ENCODE measurements at places on chromosomes 7 and 10. TPM values are rescaled to one million over a fixed set of nuclear protein-coding genes. Genes with fewer than 3 reads are reported as not detected.

DNA sequence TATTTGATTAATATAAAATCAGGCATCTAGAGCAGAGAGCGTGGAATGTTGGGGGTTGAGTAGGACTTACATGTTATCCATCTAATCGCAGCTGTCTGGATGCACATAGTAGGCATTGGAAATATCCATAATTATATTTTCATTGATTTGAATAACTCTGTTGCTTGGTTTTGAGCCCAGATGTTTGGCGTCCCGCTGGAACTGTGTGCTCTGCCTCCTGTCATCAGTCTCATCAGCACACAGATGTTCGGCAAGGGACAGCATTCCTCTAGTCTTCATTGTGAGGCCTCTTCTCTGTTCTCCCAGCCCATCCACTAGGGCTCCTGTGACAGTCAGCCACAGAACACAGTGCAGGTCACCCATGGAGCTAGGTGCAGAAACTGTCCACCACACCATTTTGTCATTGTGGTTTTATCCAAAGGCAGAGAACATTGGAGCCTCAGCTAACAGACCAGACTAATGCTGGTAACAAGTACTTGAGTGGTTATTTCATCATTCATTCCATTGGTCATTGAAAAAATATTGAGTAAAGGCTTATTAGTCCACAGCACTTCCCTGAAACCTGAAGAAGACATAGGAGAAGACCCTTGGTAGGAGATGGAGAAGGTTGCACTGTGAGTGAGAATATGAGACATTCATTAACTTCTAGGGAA lies 927.4 kb downstream of the LRMDA start:
- DNase-seq = no peak

DNA sequence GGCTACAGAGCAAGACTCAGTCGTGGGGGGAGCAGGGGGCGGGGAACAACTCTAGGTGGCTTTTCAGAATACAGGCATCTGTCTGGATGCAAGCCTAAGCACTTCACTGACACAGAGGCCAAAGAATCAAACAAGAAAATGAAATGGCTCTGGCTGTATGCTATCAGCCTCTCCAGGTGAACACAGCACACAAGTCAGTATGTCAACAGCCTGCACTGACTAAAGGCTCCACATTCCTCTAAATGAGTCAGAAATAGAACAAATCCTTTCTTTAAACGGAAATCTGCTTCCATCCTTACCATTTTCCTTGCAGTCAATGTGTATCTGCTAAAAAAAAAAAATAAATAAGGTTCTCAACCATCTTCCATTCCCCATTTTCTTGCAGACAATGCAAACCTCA lies 88.3 kb downstream of the ARMH3 start:
- no peak for DNase-seq

TCF7L2 gene
- total RNA-seq = 5.0 TPM

- no peak for DNase-seq
Measured at GRCh38 chr7:98167653-98168052, 43.6 kb upstream of the BHLHA15 start.

OR13A1 gene
- 0.44 TPM for total RNA-seq

GRCh38 chr7:47361746-47362215 lies 220.1 kb downstream of the TNS3 start:
- DNase-seq = no peak

IQUB gene
- 0.98 TPM for total RNA-seq

GRCh38 chr10:90817128-90817889 lies 40.5 kb downstream of the HTR7 start:
- no peak for DNase-seq

TSPAN15 gene
- 49.8 TPM for total RNA-seq

DNA sequence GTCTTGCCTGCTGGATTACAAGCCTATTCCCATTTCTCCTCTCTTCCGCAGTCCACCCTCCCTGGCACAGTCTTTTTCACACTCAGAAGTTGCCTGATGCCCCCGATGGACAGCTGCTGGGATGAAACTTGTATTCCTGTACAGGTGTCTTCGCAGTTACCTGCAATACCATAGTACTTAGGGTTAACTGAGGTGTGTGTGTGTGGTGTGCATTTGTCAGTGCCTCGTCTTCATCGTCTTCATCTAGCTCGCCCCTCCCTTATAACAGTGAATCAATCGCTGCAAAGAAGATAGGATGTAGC lies 11.0 kb downstream of the NXPH1 start:
- DNase-seq = no peak
